ENCODE measurements at places on chromosomes 7 and 10.

- DNase-seq: no peak
These were observed 25.2 kb upstream of the DMTF1 start for GRCh38 chr7:87127019-87127418.

- no peak for DNase-seq
These were observed 113.1 kb downstream of the PARP12 start for GRCh38 chr7:139949629-139950028.

DNA sequence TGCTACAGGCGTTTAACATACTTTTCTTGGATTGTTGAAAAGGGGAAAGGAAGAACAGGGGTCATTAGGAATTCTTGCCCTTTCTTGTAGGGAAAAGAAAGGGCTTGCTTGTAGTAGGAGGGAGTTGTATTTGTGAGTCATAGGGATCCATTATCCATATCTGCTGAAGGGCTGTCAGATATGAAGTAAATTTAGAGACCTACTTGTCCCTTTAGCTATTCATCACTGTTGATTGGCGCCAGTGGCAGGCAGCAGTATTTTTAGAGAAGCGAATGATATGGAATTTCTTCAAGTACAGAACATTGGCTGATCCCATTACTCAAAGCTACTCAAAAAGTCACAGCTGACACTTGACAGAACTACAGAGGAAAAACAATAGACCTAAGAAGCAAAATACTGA lies 97.7 kb downstream of the CELF2 start:
- no peak for DNase-seq

DNA sequence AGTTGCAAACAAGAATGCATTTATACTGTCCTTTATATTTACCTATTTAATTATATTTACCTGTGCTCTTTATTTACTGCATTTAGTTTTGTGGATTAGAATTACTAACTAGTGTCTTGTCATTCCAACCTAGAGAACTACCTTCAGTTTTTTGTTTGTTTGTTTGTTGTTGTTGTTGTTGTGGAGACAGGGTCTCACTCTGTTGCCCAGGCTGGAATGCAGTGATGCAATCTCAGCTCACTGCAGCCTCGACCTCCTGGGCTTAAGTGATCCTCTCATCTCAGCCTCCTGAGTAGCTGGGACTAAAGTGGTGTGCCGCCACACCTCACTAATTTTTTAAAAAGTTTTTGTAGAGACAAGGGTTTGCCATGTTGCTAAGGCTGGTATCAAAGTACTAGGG lies 156.4 kb upstream of the AKR1E2 start:
- no peak for DNase-seq

DNA sequence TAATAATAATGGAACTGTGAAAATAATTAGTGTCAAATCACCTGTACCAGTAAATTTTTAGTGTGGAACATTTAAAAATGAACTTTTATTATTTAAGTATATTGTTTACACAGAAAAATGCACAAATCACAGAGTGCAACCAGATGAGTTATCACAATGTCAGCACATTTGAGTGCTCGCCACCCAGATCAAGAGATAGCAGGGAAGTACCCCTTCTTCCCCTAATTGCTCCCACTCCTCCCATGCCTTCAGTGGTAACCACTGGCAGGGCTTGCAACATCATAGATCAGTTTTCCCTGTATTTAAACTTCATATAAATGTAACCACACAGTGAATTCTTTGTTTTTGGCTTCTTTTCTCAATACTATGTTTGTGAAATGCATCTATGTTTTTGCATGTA lies 7.8 kb upstream of the GPR141 start:
- DNase-seq: no peak

- no peak for DNase-seq
These were observed 339.6 kb upstream of the VWC2 start for GRCh38 chr7:49433794-49434193.

- DNase-seq: no peak
These were observed 44.4 kb downstream of the CUBN start for GRCh38 chr10:17085011-17085725.

GRCh38 chr10:110711382-110711781 lies 67.2 kb downstream of the RBM20 start:
- DNase-seq: no peak

GRCh38 chr10:58372607-58373441 lies 12.4 kb upstream of the TFAM start:
- no peak for DNase-seq

DNA sequence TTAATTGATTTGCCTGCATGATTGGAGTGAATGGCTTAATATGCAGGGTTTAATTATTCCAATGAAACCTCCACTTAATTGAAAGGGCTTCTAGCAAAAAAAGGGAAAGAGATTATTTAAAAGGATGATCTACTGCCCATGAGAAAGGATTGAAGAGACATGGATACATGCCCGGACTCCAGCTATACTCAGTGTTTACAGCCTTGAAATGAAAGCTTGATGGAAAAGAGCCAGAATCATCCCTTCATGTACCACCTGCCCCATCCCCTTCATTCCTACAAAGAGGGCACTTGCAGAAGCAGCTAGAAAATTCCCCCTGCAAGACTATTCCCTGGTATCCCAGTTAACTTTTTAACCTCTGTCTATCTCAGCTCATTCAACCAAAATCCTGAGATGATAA lies 78.4 kb downstream of the CARD11 start:
- DNase-seq: no peak

- no peak for DNase-seq
These were observed 255.6 kb downstream of the OTUD1 start for GRCh38 chr10:23694446-23694920.

GRCh38 chr10:299512-299911 lies 164.3 kb downstream of the ZMYND11 start:
- no peak for DNase-seq

GRCh38 chr10:87092376-87092860 lies 2.2 kb downstream of the GLUD1 start:
- no peak for DNase-seq

DNA sequence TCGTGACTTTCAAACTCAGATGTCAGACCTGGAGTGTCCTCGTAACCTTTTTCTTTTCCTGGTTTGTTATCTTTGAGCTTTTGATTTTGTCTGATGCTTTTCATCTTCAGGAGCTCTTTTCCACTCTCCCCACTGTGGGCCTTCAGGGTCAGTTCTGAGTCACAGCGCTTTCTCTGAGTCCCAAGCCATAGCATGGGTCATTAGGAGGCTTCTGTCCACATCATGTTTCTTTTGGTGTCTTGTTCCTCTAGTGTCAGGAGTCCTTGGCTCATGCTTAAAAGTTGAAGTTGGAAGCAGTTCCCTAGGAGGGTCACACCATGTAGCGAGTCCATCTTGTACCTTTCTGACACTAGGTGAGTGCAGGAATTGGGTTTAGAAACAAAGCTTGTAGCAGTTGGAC lies 40.3 kb downstream of the DAGLB start:
- no peak for DNase-seq

- no peak for DNase-seq
These were observed 110.7 kb upstream of the SEMA3C start for GRCh38 chr7:81029511-81029910.

DNA sequence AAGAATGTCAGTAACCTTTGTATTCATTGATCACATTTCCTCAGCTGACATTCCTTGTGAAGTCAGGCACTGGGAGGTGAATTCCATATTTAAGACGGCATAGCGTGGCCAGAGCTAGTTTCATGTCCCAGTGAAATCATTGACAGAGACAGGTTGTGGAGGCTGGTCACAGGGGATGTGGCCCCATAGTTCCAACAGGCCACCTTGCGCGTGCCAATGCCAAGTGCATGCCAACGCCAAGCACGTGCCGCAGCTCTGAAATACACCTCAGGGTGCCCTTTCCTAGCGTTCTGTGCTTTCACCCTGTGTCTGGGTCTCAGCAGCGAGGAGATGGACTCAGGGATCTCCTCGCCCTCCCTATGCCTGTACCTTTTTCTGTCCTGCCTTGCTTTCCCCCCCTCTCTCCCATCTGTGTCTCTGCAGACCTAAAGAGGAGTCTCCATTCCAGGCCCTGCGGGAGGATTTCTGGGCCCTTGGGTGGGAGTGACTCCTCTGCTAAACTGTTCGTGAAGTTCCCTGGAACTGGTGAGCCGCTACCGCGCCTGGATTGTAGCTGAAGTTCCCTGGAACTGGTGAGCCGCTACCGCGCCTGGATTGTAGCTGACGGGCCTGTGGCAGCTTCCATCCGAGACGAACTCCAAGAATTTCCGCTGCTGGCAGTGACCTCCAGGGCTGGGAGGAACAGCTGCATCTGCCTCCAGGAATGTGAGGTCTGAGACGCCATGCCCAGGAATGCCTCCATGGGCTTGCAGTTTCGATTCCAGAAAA lies 19.7 kb downstream of the AQP1 start:
- no peak for DNase-seq

- DNase-seq: no peak
These were observed 81.9 kb downstream of the BMPER start for GRCh38 chr7:33986951-33987947.

DNA sequence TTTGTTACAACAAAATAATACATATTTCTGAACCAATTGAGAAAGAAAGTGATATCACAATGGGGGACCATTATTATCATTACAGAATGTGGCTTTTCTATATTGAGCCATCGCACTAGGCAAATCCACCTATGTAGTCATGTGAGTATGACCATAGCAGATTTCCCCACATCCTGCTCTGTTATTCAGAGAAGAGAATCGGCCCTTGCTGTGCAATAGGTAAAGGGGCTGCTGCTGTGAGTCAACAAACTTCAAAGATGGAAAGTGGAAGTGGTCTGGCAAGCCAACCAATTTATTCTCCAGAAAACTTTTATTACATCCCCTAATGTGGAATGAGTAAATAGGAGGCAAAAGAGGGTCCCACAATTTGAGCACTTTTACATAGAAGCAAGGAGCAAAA lies 573.4 kb downstream of the ETV1 start:
- no peak for DNase-seq

- DNase-seq: no peak
These were observed 101.2 kb downstream of the NRP1 start for GRCh38 chr10:33233221-33233620.

DNA sequence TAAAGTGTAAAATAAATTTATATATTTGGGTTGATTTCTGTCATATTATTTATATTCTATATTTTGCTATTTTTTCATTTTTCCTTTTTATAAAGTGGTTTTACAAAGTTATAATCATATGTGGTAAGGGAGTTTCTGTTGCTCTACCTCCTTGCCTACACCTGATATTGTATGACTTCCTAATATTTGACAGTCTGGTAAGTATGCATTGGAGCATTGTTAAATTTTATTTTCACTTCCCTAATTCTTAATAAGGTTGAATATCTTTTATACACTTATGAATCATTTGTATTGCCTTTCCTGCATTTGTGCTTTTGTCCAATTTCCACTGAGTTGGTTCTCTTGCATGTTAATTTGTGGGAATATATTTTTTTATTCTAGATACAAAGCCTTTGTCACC lies 492.4 kb downstream of the GRID1 start:
- no peak for DNase-seq

- DNase-seq: no peak
These were observed 330.8 kb downstream of the DPP6 start for GRCh38 chr7:154383045-154383444.

DNA sequence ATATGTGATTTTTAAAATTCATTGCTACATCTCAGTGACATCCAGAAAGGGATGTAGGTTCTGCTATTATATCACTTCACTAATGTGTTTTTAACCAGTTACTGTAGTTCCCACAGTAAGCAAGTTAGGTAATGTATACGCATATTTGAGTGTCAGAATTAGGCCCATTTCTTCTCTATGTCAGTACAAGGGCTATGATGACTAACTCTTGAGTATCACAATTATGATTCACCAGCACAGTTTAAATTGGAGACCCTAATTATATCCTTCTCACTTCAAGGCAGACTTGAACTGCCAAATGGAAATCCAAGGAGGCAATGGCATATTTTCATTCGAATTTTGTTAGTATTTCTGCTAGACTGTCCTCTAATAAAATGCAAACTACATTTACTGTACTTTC lies 23.6 kb downstream of the BZW2 start:
- no peak for DNase-seq

GRCh38 chr7:96823274-96823673 lies 113.6 kb upstream of the SEM1 start:
- no peak for DNase-seq

GRCh38 chr7:153383781-153384180 lies 624.2 kb downstream of the ACTR3B start:
- DNase-seq: no peak

DNA sequence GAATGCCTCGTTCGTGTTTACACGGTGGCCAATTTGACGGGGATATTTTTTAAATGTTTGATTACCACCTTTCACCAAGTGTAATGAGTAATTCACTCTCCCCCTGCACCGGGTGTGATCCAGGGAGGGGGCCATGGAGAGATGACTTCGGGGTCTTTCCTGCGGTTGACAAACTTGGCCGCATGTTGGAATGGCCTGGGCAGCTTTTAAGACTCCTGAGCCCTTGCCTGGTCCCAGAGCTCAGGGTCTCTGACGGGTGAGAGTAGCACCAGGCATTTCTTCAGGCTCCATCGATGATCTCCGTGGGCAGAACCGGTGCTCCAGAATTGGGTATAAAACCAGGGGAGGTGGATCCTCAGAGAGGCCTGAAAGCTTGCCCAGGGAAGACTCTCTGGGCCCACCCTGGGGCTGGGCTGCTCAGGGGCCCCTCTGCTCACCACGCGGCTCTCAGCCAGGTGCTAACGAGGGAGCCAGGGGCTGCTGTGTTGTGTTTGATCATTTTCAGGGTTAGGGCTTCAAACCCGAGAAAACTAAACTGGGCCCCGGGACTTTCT lies 882 bp downstream of the ZNF282 start:
- peak; percentile 24 for DNase-seq

DNA sequence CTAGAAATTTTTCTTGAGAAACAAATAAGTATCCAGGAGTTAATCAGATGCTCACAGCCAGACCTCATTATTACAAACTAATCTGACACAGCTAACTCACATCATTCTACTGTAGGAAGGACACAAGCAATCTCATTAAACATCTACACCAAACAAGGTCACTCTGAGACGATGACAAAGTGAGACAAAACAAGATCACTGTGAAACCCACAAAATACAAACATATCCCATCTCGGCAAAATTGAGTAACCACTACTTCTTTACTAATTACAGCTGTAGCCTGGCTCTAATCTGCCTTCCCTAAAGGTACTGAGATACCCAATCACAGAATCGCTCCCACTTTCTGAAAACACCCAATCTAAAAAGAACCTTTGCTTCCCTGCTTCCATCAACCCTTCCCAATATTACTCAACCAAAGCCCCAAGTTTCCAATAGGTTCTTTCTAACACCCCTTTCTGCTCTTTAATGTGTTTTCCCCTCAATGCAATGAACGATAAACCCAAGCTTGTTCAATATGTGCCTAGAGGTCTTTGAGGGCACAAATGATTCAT lies 26.9 kb downstream of the CCDC6 start:
- DNase-seq: no peak

Data from stimulated activated CD4-positive, alpha-beta T cell treated with anti-CD3 and anti-CD28 coated beads, Interleukin-2, amount 100 ng/mL, for 24 hours (primary cell).